ENCODE measurements at places on chromosomes 1 and 21.

DNA sequence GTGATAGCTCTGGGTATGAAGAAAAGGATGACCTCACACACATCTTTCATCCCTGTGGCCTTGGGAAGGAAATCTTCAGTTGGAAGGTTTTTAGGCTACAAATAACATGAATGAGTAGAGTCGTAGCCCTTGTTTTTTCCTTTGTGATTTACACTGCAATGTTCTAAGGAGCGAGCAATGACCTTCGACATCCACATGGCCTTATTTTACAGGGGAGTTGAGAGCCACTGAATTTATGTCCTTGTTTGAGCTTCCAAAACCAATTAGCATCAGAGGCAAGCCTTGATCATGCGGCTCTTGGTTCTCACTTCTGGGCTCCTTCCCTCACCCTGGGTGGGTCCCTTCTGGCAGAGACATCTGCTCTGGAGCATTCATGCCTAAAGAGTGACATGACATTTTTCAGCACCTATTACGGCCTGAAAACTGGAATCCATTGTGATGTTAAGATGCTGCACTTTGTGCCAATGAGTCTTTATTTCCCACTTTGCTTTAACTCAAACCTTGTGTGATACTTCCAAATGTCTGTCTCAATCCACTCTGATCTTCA is 70.5 kb upstream of the RUNX1 start:
- DNase-seq: no peak

DNA sequence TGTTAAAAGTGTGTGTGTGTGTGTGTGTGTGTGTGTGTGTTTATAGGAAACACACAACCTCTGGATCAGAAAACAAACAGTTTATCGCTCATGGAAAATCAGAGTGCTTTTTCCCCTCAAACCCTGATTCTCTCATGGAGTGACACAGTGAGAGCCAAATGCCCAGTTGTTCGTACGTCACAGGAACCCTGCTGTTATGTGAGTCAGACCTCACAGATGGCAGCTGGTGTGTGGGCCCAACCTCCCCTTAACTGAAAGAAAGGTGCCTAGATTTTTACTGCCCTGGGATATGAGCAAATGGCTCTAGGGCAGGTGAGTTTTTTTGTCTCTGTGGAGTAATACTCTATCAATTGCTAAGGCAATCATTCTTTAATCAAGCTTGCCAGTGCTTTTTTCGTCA is 1788.1 kb downstream of the BRINP3 start:
- DNase-seq: no peak

- DNase-seq: no peak
These were observed 760 bp upstream of the SF3B4 start for GRCh38 chr1:149928401-149928724.

- no peak for DNase-seq
These were observed 2.7 kb downstream of the DENND2D start for GRCh38 chr1:111197598-111198284.

GRCh38 chr1:224554620-224555259 is 61.4 kb upstream of the CNIH3 start:
- no peak for DNase-seq

GRCh38 chr21:15732290-15732995 is 2.7 kb downstream of the USP25 start:
- DNase-seq: no peak

GRCh38 chr1:225617479-225617878 is 35.4 kb downstream of the ENAH start:
- DNase-seq: no peak

GRCh38 chr1:109802136-109802900 is 38.6 kb upstream of the EPS8L3 start:
- DNase-seq: no peak

DNA sequence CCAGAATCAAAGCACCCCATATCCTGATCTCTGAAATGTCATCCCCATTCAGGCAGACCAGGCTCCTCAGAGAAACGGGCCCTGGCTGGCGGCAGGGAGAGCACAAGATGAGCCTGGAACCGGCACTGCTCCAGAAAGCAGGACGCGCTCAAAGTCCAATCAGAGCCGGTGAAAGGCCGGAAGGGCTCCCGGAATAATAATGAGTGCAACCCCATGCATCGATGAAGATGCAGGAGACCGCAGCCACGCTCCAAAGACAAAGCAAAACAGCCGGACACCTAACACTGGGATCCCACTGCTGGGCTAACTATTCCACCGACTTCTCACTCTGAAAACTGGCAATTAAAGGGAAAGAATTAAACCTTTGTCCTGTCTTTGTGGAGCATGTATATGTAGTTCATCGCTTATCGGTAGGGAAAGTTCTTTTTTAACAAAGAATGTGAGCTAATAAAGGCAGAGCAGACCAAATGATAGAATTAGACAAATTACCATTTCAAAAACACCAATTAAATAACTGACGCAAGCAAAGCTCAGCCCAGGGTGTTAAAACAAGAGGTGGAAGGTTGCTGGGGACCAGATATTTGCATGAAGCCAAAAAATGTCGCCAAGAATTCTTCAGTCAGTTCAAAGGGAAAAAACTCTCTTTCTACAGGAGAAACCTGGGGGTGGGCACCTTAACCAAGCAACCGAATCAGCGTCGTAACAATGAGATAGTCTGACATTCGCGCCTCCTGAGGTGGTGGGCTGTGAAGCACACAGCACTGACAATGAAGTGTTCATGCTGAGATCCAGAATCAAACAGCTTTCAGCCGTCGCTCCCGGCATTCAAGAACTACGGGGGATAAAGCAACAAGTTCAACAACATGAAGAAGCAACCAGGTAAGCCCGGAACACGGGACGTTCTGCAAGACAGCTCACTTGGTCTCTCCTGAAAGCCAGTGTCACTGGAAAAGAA is 95.2 kb downstream of the NPHP4 start:
- DNase-seq: no peak

DNA sequence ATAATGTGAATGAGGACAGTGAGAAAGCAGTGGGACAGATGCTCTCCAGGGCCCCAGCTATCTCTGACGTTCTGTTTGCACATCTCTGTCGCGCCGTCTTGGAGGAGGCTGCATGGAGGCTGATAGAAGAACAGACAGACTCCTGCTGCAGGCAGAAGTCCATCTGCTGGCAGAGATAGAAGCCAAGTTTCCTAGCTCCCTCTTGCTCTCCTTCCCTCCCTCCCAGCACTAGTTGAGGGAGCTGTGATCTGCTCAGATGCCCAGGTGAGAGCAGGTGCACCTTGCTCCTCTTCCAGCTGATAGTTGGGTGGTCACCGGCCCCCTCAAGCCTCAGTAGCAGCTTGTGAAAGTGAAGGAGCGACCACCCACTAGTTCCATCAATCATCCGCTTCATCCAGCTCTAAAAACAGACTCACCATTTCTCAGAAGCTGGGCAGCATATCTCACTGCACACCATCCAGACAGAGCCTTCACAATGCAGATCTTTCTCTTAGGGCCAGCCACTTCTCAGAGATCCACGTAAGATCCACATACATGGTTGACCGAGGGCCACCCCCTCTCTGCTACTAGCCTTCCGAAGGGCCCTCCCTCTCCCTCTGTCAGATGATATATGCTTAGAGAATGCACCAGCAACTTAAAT is 12.9 kb downstream of the LRRN2 start:
- no peak for DNase-seq

DNA sequence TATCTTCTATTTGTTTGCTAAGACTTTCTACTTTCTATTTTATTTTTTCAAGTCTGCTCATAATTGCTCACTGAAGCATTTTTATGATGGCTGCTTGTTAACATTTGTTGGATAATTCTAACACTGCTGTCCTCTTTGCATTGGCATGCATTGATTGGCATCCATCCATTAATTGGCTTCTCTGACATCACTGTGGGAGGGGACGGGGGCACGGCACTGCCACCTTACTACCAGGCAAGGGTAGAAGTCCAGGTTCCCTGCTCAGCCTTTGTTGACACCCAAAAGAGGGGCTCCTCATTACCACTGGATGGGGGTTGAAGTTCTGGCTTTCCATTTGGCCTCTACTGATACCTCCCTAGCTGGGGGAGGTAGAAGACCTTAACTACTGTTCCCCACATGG is 11.5 kb upstream of the ABCG1 start:
- no peak for DNase-seq

- DNase-seq: no peak
These were observed 25.6 kb upstream of the ENO1 start for GRCh38 chr1:8903908-8904650.

DNA sequence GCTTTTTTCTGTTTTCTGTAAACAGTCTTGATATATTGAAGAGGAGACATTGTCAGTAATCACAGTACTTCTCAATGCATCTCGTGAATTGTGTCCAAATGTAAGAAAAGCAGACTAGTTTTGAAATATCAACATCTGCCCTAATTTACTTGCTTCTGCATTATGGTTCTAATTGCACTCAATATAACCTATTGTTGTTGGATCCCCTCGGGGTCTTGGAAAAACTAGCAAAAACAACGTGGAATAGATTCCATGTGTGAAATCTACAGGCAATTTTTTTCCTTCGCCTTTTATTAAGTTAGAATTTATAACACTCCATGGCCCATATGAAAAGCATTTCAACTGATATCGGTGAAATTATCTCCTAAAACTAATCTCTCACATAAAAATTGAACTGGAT is 236.5 kb downstream of the TTLL7 start:
- DNase-seq: no peak

- DNase-seq: no peak
These were observed 23.8 kb upstream of the LDLRAP1 start for GRCh38 chr1:25519624-25520023.

DNA sequence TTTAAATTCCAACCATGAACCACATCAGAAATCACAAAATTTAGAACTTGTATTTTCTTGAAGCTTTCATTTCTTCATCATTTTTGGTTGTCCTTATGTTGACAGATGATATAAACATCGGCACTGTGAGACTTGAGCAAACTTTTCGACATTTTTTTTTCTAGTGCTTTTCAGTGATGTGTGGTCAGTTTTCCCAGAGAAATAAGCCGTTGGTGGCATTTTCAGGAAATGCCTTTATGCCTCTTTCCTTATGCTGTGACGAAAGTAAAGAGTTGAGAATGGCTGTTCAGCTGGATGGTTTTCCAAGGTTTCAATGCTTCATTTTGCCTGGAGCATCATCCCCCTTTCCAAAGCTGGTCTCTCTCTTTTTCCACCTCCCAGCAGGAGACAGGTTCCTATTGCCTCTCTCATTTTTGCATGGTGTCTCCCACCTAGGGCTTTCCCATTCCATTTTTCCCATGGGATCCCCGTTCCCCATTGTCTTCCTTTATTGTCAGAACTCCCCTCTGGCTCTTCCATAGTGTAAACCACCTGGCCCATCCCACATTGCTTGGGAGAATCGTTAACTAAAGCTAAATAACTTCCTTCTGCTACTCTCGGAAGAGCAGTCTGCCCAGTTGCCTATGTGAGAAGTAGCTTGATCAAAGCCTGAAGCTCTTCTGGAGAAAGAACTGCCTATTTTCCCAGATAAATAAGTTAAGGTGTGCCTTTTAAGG is 61.4 kb upstream of the DYNLT5 start:
- no peak for DNase-seq

GRCh38 chr1:6342056-6342455 is 51.5 kb downstream of the ACOT7 start:
- DNase-seq: no peak

- DNase-seq: no peak
These were observed 67.7 kb downstream of the MPZL1 start for GRCh38 chr1:167789501-167789900.

GRCh38 chr1:45923343-45923742 is 119.9 kb downstream of the MAST2 start:
- no peak for DNase-seq

DNA sequence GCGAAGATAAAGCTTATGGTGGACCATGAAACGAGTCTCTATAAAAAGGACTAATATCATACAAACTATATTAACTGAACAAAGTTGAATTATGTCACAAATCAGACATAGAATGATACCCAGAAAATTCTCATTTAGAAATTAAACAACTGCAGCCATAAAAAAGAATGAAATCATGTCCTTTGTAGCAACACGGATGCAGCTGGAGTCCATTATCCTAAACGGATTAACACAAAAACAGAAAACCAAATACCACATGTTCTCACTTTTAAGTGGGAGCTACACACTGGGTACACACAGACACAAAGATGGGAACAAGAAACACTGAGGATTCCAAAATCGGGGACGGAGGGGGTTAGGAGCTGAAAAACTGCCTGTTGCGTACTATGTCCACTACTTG is 11.5 kb downstream of the COP1 start:
- DNase-seq: no peak

DNA sequence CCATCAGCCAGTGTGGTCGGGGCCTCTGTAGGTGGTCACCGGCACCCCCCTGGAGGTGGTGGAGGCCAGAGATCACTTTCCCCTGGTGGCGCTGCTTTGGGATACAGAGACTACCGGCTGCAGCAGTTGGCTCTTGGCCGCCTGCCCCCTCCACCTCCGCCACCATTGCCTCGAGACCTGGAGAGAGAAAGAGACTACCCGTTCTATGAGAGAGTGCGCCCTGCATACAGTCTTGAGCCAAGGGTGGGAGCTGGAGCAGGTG is 961 bp downstream of the RBM15 start:
- DNase-seq: no peak

GRCh38 chr1:107132780-107133179 is 8.1 kb upstream of the NTNG1 start:
- DNase-seq: no peak

- no peak for DNase-seq
These were observed 21.4 kb downstream of the FOXO6 start for GRCh38 chr1:41382480-41383090.

DNA sequence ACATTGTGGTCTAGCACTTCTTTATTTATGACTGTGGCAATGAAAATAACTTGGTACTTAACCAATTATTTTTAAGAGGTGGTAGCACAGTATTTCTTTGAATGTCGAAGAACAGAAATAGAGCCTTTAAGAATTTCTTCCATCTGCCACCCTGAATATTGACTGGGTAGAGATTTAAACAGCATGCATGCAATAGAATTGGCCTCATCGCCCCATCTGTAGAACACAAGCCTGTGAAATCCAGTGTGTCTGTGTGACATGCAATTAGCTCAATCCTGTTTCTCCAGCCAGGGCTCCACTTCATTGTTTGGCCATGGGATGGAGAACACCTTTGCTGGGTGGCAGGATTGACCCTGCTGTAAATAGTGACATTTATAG is 17.1 kb upstream of the KLHDC8A start:
- no peak for DNase-seq

DNA sequence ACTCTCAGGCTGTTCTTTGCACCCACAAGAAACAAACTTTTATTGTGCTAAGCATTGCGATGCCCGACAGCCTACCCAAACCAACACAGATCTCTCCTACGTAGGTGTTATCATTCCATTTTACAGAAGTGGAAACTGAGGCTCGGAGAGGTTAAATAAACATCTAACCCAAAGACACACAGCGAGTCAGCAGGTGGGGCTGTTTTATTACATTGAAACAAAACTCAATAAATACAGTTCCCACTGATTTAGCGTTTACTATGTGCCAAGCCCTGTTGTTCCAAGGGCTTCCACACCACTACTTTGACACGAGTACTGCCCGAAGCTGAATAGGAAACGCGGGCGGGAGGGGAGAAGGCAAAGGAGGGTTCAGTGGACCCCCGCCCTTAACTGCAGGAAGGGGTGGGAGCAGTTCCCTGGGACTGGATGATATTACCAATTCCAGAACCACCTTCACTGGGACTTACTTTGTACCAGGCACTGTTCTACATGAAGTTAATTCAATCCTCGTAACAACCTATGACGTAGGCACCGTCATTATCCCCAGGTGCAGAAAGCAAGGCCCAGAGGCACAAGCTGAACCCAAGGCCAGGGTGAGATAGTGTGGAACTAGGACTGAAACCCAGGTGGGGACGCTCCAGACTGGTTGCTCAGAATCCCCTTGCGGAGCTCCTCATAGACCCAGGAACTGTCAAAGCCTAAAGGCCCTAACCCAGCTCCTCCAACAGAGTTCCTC is 19.3 kb upstream of the ALDH4A1 start:
- no peak for DNase-seq
